ENCODE measurements at places on chromosomes 1 and 21.

- DNase-seq, result no peak
Measured at GRCh38 chr1:186503190-186503589, 42.3 kb upstream of the PDC start.

DNA sequence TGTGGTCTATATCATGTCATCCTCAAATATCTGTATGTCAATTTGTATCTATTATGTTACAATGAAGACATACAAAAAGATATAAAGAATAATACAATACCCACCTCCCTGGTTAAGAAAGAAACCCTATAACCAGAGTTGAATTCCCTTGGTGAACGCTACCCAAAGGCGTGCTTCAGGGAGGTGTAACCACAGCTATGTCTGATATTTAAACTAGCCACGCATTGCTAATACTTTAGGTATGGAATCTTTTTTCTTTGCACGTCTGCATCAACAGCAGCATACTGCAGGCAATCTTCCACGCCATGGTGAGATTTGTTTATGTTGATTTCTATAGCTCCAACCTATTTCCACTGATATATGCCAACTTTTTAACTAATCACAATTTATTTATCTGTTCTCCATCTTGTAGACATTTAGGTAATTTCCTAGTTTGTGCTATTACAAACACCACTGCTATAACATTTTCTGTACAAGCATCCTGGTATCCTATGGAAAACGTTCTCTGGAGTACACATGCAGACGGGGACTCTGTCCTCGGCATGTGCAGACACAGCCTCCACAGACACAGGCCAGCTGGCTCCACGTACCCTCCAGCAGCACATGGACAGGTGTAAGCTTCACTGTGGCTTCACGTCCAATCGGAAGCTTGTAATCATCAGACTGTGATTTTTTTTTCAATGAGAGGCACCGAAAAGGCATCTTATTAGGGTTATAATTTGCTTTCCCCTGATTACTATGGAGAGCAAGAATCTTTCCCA lies 58.5 kb downstream of the HSF2BP start:
- peak; percentile 98 for DNase-seq

DNA sequence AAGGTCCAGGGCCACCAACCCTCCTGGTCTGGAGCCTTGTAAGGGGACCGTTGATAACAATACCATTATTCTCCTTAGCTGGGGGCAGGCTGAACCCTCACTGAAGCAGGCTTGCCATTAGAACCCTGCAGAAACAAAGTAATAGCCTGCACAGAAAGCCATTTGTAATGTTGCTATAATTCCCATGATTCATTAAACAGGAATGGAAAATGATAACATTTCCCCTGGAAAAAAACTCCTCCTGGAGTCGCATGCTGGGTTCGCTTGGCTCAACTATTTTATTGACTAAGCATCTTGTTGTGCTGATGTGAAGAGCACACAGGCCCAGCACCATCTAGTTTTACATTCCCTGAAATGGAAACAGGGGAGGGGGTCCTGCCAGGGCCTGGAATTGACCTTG lies 155.6 kb upstream of the CSF3R start:
- peak; percentile 26 for DNase-seq

- no peak for DNase-seq
Measured at GRCh38 chr1:8213676-8214075, 104.2 kb upstream of the SLC45A1 start.

All from choroid plexus epithelial cell (primary cell).